Thymus (tissue), 14 donors: ENCODE measurements at places on chromosomes 1 and 21. TPM values are rescaled to one million over a fixed set of nuclear protein-coding genes. Genes with fewer than 3 reads are reported as not detected.

GRCh38 chr1:3945222-3945621 lies 45.1 kb upstream of the C1orf174 start:
- DNase-seq = no peak
- no peak overlapping the region for H3K4me3 ChIP-seq
- no peaks in the 10 kb centered on the region for H3K4me1 ChIP-seq
- no peaks in the 10 kb centered on the region for H3K27me3 ChIP-seq
- H3K27ac ChIP-seq = no peak overlapping the region
- H3K36me3 ChIP-seq = no peaks in the 10 kb centered on the region

DNA sequence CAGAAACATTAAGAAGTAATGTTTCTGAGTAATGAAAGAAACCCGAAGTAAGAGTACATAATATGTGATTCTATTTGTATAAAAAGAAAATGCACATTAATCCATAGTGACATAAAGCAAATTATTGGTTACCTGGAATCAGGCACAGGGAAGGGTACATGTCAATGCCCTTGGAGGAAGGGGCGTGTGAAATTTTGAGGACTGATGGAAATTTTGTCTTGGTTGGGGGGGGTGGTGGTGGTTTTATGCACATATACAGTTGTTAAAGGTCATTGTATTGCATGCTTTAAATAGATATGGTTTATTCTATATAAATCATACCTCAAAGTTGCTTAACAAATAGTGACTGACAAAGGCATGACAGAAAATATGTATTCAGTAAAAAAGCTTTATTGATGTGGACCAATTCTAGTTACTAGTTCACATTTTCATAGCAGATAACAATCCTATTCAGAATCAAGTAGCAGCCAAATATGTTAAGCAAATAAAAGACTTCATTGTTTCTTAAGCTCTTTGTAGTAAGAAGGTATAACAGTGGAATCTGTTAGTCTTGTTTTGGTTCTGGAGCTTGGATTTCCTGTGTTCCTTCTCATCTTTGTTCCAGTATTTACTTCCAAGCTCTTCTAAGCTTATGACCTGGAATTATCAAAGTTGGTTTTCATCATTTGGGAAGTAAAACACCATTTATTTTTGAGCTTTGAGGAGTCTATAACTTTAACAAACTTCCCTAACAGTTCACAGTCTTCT lies 15.1 kb downstream of the BACH1 start:
- H3K36me3 ChIP-seq = no peaks in the 10 kb centered on the region
- no peaks in the 10 kb centered on the region for H3K27me3 ChIP-seq
- DNase-seq = no peak
- no peak overlapping the region for H3K4me3 ChIP-seq
- peaks cover 2% of the 10 kb centered on the region for H3K4me1 ChIP-seq

GRCh38 chr1:37922767-37923550 lies 23.9 kb downstream of the INPP5B start:
- H3K36me3 ChIP-seq = no peaks in the 10 kb centered on the region
- H3K4me3 ChIP-seq = no peak overlapping the region
- DNase-seq = no peak

DNA sequence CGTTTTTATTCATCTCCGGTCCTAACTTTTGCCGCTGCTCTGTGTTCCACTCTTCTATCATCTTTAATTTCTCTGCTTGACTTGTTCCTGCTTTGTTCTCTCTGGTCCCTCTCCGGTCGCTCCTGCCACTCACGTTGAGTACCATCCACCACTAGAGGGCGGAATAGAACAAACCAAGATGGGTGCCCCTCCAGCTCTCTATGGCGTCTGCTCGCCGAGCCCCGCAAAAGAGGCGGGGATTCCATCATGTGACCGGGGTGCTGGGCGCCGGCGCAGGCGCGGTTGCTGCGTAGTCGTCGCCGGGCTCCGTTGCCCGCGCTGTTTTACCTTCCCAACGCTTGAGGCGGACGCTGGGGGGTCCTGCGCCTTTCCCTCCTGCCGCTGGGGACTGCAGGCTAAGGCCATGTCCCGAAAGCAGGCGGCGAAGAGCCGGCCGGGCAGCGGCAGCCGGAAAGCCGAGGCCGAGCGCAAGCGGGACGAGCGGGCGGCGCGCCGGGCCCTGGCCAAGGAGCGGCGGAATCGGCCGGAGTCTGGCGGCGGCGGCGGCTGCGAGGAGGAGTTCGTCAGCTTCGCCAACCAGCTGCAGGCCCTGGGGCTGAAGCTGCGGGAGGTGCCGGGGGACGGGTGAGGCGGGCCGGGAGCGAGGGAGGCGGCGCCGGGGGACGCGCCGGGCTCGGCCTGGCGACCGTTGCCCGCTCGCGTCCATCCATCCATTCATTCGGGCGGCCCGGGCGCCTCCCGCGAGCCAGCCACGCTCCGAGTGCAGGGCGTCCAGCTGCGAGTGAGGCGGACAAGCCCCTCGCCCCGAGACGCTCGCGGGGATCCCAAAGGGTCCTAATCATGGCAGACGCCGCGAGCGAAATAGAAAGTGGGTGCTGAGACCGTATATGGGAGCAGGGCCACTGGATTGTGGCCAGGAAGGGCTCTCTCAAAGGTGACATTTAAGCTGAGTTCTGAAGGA lies at the start of gene OTUD3:
TSS of gene OTUD3 (plus strand) at position 285 of the 961 bp plus-strand sequence. CDS start at position 404, 119 bp downstream.
- peak; percentile 95 for DNase-seq
- H3K36me3 ChIP-seq = no peaks in the 10 kb centered on the region
- H3K27ac ChIP-seq = peak within 1 kb of the TSS; percentile 95
- peaks cover 14% of the 10 kb centered on the region for H3K4me1 ChIP-seq
- H3K4me3 ChIP-seq = peak within 1 kb of the TSS; percentile 99

- H3K36me3 ChIP-seq = peaks cover 14% of the 10 kb centered on the region
- H3K27me3 ChIP-seq = no peaks in the 10 kb centered on the region
- DNase-seq = no peak
- peaks cover 40% of the 10 kb centered on the region for H3K4me1 ChIP-seq
- H3K4me3 ChIP-seq = peak overlapping the region; percentile 92
Measured at GRCh38 chr1:36156329-36157114, 562 bp downstream of the MAP7D1 start.

GRCh38 chr1:111604931-111605330 lies 14.7 kb upstream of the RAP1A start:
- no peaks in the 10 kb centered on the region for H3K36me3 ChIP-seq
- H3K4me3 ChIP-seq = no peak overlapping the region
- peak overlapping the region; percentile 42 for H3K27ac ChIP-seq
- peaks cover 37% of the 10 kb centered on the region for H3K4me1 ChIP-seq
- no peak for DNase-seq
- no peaks in the 10 kb centered on the region for H3K27me3 ChIP-seq

- H3K27ac ChIP-seq = no peak overlapping the region
- H3K4me1 ChIP-seq = no peaks in the 10 kb centered on the region
- H3K4me3 ChIP-seq = no peak overlapping the region
- no peaks in the 10 kb centered on the region for H3K27me3 ChIP-seq
- H3K36me3 ChIP-seq = no peaks in the 10 kb centered on the region
Measured at GRCh38 chr1:226349801-226350518, 41.0 kb upstream of the LIN9 start.

- peaks cover 69% of the 10 kb centered on the region for H3K36me3 ChIP-seq
- no peak overlapping the region for H3K4me3 ChIP-seq
- no peaks in the 10 kb centered on the region for H3K27me3 ChIP-seq
- H3K4me1 ChIP-seq = no peaks in the 10 kb centered on the region
- no peak for DNase-seq
- H3K27ac ChIP-seq = no peak overlapping the region
Measured at GRCh38 chr21:32741336-32741735, 13.5 kb upstream of the SYNJ1 start.

- DNase-seq = no peak
- no peak overlapping the region for H3K4me3 ChIP-seq
- H3K4me1 ChIP-seq = no peaks in the 10 kb centered on the region
- H3K36me3 ChIP-seq = no peaks in the 10 kb centered on the region
- no peaks in the 10 kb centered on the region for H3K27me3 ChIP-seq
Measured at GRCh38 chr1:27026621-27027574, 14.2 kb upstream of the TENT5B start.

GRCh38 chr1:2148691-2149090 lies 45.9 kb downstream of the FAAP20 start:
- H3K27me3 ChIP-seq = no peaks in the 10 kb centered on the region
- no peak for DNase-seq
- H3K27ac ChIP-seq = peak overlapping the region; percentile 81
- peaks cover 80% of the 10 kb centered on the region for H3K4me1 ChIP-seq

DNA sequence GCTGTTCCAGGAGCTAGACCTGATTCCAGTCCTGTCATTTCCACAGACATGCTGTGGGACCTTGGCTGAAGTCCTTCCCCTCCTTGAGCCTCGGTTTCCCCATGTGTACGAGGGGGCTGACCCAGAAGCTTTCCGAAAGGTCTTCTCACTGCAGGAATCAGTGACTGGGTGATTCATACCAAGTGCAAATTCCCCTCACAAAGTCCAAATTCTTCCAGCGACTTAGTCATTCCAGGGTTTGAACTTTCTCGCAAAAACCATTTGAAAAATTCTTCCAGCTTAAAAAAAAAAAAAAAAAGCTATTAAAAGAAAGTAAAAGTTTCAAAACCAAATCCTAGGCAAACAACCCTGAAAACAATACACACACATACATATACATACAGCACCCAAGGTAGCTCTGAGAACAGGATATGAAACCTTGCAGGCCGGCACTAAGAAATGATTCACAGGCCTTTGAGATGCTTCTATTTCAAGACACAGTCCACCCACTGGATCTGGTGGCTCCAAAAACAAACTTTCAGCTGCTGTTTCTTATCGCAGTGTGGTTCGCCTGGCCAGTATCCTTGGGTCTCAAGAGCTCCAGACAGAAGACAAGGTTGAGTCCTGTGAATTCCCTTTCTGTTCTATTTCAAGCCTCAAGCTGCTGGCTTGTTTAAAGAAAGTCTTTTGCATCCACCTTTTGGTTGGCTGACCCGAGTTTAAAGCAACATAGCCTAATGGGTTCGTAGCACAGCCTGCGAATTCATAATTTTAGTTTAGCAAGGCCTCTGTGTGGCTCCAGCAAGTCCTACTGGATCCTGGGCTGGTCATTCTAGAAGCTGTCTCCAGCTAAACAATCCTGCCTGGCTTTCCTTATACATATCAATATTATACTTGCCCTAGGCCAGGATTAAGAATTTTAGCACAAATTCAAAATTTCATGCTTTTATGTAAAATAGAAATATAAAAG lies 18.0 kb upstream of the ID3 start:
- no peaks in the 10 kb centered on the region for H3K27me3 ChIP-seq
- no peaks in the 10 kb centered on the region for H3K36me3 ChIP-seq
- no peak overlapping the region for H3K4me3 ChIP-seq
- peak overlapping the region; percentile 74 for H3K27ac ChIP-seq
- no peak for DNase-seq

GRCh38 chr1:70483342-70483741 lies 72.3 kb downstream of the CTH start:
- H3K4me1 ChIP-seq = no peaks in the 10 kb centered on the region
- H3K36me3 ChIP-seq = no peaks in the 10 kb centered on the region
- H3K27ac ChIP-seq = no peak overlapping the region
- no peak overlapping the region for H3K4me3 ChIP-seq
- no peaks in the 10 kb centered on the region for H3K27me3 ChIP-seq

GRCh38 chr1:218930472-218931241 lies 243.0 kb upstream of the LYPLAL1 start:
- H3K27ac ChIP-seq = no peak overlapping the region
- DNase-seq = no peak
- no peak overlapping the region for H3K4me3 ChIP-seq
- no peaks in the 10 kb centered on the region for H3K4me1 ChIP-seq

GRCh38 chr1:59845091-59845490 lies 30.3 kb downstream of the HOOK1 start:
- no peak overlapping the region for H3K27ac ChIP-seq
- H3K4me1 ChIP-seq = no peaks in the 10 kb centered on the region

DNA sequence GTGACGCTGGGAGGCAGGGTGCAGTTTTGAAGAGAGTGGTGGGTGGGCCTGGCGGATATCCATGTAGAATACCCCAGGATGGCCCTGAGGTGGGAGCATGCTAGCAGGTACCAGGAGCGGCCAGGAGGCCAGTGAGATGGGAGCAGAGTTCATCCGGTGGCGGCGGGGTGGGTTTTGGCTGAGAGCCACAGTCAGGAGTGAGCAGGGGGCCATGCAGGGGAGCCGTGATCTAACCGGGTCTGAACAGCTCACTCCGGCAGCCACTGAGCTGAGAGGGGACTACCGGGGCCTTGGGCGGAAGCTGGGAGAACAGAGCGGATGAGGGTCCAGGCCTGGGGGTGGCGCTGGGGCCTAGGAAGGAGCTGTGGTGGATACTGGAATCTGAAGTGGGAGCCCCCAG lies 47.6 kb upstream of the LRP8 start:
- no peak for DNase-seq
- H3K27ac ChIP-seq = no peak overlapping the region
- H3K27me3 ChIP-seq = no peaks in the 10 kb centered on the region
- H3K4me3 ChIP-seq = no peak overlapping the region

DNA sequence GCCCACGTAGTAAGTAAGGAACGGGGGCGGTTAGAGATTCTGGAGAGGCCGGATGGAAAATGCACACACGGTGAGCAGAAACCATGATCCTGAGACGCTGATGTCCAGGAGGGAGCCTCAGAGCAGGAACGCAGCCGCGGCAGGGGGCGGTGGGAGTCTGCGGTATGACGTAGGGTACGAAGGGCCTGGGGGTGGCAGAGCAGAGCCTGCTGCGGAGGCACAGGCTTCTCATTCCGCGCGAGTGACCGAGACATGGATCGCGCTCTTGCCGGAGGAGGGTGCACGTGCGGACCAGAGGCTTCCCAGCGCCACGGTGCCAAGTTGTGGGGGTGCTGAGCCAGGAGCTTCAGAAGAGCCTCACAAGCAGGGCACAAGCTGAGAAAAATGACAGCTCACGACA lies 176.2 kb downstream of the KIF26B start:
- peaks cover 16% of the 10 kb centered on the region for H3K4me1 ChIP-seq
- no peak overlapping the region for H3K27ac ChIP-seq
- H3K4me3 ChIP-seq = no peak overlapping the region
- no peak for DNase-seq
- no peaks in the 10 kb centered on the region for H3K27me3 ChIP-seq

GRCh38 chr1:217482356-217483102 lies 148.4 kb downstream of the GPATCH2 start:
- no peak for DNase-seq
- no peaks in the 10 kb centered on the region for H3K27me3 ChIP-seq
- H3K4me1 ChIP-seq = no peaks in the 10 kb centered on the region
- H3K4me3 ChIP-seq = no peak overlapping the region

DNA sequence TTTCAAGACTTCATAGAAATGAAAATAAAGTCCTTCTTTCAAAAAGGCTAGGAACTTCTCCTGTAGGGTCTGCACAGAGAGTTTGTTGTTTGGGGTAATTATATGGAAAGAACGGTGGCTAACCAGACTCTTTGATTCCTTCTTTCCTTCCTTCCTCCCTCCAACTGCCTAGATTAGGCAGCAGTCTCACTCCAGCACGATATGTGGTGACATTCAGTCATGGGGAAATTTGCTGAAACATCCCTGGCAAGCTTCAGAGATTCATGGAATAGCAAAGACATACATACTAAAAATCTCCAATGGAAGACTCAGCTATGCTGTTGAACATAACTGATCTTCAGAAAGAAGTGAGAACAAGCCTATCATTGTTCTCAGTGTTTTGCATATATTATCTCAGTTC lies 4.3 kb downstream of the NTMT2 start:
- peaks cover 2% of the 10 kb centered on the region for H3K4me1 ChIP-seq
- no peak overlapping the region for H3K27ac ChIP-seq

RNU1-1 gene
- not detected for polyA plus RNA-seq

ADAM30 gene
- not detected for polyA plus RNA-seq

KCNQ4 gene
- 1.1 TPM for polyA plus RNA-seq

BTF3L4 gene
- polyA plus RNA-seq = 66.2 TPM

UMODL1 gene
- polyA plus RNA-seq = 1.4 TPM

CFHR1 gene
- polyA plus RNA-seq = 0.09 TPM

ACOT7 gene
- polyA plus RNA-seq = 14.2 TPM

HTR1D gene
- 0.07 TPM for polyA plus RNA-seq

APOBEC4 gene
- polyA plus RNA-seq = 0.02 TPM
